ENCODE measurements at places on chromosomes 2 and 18.

DNA sequence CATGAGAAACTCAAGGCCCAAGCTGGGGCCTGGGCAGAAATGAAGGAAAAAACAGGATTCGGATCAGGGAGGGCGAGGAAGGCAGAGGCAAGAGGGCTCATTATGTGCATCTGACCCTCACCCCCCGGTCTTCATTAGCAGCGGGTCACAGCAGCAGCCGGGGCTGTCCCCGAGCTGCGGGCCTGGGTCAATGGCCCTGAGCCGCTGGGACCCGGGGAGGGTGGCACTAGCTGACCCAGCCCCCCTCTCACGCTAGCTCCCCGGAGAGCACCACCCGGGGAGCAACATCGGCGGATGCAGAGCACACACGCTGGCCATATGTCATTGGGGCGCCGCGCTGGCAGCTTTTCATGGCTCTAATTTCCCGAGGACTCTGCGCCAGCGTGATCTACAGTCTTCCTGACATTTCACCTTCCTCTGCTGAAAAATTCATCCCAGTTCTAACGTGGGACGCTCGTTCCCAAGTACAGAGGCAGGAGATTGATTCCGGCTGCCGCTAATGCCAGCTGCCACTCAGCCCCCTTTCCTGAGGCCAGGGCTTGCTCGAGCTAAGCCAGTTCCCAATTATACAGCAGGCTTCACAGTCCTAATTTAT lies 63.7 kb downstream of the EIPR1 start:
- DNase-seq = no peak

DNA sequence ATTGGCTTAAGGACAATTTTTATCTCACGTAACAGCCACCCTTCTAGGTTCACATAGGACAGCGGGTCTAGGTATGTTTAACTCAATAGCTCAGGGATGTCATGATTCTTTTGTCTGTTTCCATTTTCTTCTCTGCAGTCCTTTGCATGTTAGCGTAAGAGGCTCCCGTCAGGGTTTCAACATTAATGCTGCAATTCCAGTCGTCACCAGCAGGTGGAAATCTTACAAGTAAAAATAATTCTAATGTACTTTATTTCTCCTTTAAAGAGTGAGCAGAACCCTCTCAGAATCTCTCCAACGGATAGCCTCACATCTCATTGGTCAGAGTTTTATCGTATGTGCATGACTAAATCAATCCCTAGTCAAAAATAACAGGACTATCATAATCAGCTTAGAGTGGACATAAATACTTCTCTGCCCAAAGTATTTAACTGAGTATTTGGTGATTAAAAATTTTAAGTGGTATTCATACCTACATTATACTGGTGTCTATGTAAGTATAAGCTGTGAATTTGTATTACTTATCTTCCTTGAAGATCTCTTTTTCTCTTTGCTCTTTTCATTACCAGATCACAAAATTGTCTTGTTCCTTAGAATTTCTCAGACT lies 487.2 kb upstream of the GCFC2 start:
- DNase-seq = peak; percentile 65

GRCh38 chr2:1869987-1870386 lies 125.7 kb upstream of the PXDN start:
- no peak for DNase-seq

DNA sequence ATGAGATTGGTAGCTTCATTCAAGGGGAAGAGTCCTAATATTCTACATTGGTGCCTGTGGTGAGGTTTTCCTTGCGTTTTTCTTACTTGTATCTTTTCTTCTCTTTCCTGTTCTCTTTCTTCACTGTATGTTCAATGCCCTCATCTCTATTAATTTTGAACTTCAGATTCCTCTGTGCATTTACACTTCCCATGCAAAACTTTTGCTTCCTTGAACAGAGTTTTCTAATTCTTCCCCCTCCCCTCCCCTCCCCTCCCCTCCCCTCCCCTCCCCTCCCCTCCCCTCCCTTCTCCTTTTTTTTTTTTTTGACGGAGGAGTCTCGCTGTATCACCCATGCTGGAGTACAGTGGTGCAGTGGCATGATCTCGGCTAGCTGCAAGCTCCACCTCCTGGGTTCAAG lies 388.3 kb downstream of the LRRTM1 start:
- DNase-seq = no peak

GRCh38 chr2:29616569-29616968 lies 304.8 kb downstream of the ALK start:
- no peak for DNase-seq

- DNase-seq = no peak
Observed at GRCh38 chr2:239381709-239382134, 19.1 kb downstream of the HDAC4 start.

DNA sequence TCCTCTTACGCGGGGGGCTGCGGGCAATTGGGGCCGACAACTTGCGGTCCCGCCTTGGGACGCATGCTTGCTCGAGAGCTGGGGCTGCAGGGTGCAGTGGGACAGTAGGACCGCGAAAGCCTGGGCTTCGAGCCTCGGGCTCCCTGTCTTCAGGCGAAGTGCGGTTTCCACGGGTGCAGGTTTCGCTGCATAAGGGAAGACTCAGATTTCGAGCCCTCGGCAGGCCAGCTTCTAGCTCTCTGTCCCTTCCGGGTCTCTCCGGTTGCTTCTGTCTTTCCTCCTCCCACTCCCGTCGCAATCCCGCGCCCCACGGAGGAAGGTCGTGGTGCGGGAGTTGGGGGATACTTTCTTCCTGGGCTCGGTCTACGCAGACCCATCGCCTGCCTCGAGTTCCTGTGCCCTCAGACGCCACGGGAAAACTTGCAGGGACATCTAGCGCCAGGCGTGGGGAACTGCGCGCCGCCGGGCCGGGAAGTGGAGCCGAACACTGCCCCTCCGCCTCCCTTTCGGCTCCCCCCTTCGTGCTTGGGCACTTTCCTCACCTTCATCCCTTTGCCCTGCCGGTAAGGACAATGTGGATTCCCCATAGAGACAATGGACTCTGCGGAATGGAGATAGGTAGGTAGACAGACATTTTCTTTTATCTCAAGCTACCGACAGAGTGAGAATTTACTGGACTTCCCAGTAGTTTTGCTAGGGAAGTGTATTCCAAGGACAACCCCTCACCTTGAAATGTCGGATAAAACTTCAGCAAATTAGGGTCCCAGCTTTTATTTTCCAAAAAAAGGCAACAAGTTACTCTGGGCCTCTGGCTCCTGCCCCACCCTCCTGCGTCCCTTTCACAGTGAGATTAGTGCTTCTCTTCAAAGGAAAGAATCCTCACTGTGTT lies 4.2 kb upstream of the HOXD13 start:
- no peak for DNase-seq

GRCh38 chr2:188765522-188766470 lies 208.4 kb upstream of the COL3A1 start:
- DNase-seq = no peak

- no peak for DNase-seq
Observed at GRCh38 chr18:44837482-44838180, 156.9 kb downstream of the SETBP1 start.

DNA sequence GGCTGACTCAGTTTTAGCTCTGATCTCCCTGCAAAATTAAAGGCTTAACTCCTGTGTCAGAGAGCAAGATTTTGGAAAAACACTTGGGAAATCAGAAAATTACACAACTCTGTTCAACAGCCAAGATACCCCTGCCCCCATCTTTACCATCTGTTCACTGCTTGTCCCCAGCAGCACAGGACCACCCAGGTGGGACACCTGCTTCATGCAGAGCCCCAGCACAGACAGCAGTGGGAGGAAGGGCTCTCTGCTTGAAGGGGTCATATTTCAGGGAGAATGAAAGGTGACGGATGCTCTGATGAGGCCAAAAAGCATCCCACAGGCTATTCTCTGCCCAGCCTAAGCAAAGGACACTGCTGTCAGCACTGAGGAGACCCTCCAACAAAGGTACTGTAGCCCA lies 584.6 kb upstream of the KLHL29 start:
- DNase-seq = no peak

DNA sequence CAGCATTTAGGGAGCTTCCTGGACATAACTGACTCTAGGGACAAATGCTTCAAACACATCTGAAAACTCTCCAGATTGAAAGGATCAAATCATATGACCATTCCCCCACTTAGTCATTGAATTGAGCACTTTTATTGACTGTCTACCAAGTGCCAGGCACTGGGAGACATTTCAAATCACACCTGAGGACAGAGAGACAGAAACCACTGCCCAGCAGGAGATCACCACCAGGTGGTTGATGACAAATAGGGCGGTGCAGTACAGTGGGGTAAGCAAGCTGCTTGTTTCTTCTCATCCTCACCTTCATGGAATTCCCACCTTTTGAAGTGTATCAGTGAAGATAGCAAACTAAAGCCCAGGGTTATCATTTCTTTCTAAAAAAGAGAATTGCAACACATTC lies 19.0 kb upstream of the CXCR4 start:
- no peak for DNase-seq

- no peak for DNase-seq
Observed at GRCh38 chr2:194556629-194557028, 1100.4 kb upstream of the SLC39A10 start.

GRCh38 chr18:8300751-8301410 lies 308.4 kb upstream of the RAB12 start:
- DNase-seq = no peak

DNA sequence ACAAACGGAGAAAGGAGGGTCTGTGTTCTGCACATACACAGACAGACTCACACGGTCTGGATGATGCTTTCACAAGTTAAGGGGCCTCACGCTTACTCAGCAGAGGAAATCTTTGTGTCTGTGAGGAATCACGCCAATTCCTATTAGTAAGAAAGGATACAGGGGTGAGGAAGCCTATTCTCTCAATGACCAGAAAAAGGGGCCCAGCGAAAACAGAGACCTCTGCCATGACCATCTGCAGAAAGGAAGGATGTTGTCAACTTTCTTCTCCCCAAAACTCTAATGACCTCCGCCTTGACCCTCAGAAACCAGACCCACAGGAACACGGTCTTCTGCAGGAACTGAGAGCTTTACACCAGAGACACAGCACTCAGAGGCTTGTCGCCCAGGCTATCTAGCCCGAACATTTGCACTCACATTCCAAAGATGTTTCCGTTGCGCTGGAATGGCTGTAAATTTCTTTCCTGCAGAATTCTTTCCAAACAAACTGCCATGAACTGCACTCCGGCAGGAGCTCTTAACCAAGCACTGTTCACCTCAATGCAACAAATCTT lies 186.3 kb downstream of the TCF4 start:
- DNase-seq = peak; percentile 94

DNA sequence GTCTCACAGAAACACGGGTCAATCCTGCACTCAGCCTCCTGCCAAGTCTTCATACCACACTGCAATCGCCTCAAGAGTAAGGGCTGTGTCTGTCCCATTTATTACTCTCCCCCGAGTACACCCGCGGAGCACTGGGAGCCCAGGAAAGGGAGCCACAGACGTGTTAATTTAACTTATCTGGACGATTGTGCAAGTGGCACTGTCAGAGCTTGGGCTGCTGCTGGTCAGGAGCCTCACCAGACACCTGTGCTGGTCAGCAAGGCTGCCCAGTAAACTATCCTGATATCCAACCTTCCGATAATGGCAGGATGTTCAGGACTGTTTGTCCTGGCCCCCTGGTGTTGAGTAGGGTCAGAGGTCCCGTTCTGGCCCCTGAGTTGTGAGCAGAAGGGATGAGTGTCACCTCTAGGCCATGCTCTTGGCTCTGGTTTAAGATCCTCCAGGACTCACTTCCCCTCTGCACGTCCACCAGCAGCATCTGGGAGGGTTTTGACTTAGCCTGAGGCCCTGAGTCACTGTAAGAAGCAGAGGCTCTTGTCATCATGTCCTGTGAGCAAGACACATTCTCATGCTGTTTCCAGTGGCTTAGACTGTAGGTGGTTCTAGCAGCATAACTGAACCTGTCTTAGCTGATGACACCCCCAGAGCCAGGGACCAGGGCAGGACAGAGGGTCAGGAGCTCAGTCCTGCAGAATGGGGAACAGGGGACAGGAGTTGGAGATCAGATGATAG lies 82.5 kb upstream of the ARL4C start:
- no peak for DNase-seq

GRCh38 chr2:31269087-31269486 lies 35.1 kb downstream of the EHD3 start:
- no peak for DNase-seq

GRCh38 chr2:189581354-189582139 lies 961 bp upstream of the SLC40A1 start:
- no peak for DNase-seq

GRCh38 chr2:165843351-165843750 lies 49.3 kb upstream of the GALNT3 start:
- no peak for DNase-seq

DNA sequence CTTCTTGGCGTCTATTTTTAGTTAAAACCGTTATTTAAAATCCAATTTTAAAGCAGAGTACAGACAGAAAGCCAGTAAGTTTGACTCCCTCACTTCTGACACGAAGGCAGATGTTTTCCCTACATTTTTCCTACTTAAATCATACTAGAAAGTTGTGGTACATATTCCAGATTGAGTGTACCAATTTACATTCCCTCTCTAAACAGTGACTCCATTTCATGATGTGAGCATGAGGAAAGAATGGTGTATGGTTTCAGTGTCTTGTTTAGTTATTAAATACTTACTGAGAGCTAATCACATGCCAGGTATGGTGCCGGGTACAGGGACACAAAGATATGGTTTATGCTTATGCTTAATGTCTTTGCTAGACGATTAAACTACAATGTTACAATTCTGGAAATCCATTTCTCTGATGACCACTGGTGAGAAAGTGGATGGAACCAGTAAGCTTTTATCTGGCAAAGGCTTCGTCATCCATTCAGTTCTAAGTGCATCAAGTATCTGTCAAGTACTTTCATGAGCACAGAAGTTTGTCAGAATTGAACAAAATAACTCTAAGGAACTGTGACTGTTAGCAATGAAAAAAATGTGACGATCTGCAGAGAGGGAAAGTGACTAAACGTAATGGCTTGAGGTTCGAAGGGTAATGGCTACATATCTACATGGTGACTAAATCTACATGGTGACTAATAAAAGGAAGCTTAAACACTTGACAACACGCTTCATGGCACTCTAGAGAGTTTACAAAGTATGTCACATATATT lies 25.7 kb downstream of the MAP4K3 start:
- DNase-seq = peak; percentile 48

GRCh38 chr2:164935118-164936101 lies 19.9 kb downstream of the SLC38A11 start:
- DNase-seq = no peak
